Esophagus muscularis mucosa (tissue), 4 donors: ENCODE measurements at places on chromosomes 16 and 17. TPM values are rescaled to one million over a fixed set of nuclear protein-coding genes. Genes with fewer than 3 reads are reported as not detected.

Gene SRRM2
- 299 TPM for total RNA-seq

Gene UBE2G1
- 65.5 TPM for total RNA-seq

Gene RUNDC3A
- 2.8 TPM for total RNA-seq

Gene NPIPA7
- total RNA-seq: 6.4 TPM

Gene TSNAXIP1
- total RNA-seq: 1.2 TPM

Gene CDRT4
- total RNA-seq: 1.6 TPM

Gene KRTAP1-5
- total RNA-seq: not detected
